ENCODE measurements at places on chromosomes 12 and 14. TPM values are rescaled to one million over a fixed set of nuclear protein-coding genes. Genes with fewer than 3 reads are reported as not detected.

GRCh38 chr12:104183443-104183842, 32.1 kb upstream of the TXNRD1 start:
- DNase-seq: no peak

DNA sequence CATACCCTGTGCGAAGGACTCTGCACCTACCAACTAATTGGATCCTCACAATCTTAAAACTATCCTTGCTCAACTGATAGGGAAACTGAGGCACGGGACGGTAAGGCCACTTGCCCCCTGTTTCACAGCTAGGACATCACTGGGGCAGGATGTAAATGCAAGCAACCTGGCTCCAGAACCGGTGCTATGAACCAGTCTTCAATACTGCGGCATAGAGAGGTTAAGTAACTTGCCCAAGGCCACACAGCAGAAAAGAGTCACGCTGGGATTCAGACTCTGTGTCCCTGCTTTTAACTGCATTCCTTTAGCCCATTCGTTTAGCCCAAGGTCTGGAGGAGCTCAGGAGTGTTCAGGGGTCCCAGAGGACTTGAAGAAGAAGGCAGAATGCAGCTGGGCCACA, 76.1 kb downstream of the NCOR2 start:
- no peak for DNase-seq

GRCh38 chr14:77955816-77956484, 156.0 kb downstream of the ADCK1 start:
- DNase-seq: no peak

DNA sequence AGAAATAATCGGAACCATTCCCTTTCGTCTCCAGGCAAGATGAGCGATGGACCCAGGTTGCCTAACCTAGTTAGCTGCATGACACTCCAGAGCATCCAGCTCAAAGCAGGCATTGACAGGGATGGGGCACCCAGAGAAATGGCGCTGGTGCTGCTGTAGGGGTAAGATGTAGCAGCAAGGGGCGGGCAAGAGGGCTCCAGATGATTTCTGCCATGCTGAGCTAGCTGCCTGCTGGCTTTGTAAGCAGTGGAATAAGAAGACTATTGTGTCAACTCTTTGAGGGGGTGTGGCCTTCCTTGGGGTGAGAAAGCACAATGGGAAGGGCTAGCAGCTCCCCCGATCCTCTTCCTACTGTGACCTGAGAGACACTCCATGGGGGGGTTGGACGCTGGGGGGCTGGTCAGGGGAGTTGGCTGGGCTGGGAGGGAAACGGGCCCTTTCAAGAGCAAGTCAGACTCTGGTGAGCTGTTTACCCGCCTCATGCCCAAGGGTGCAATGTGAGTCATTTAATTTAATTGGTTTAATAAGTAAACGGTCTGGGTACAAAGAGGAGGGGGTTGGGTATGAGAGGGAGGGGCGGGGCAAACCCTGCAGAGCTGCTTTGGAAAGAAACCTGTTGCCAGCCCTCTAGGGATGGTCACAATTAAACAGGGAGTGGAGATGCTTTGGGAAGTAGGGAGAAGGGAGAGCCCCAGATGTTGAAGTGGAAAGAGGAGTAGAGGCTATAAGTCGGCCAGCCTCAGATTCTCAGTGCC, 50.5 kb downstream of the B4GALNT3 start:
- DNase-seq: no peak

Gene BCAT1
- polyA plus RNA-seq: 51.7 TPM

Gene PRH2
- not detected for polyA plus RNA-seq

All from muscle of arm (tissue), 14 donors.